ENCODE measurements at places on chromosomes 5 and 9.

DNA sequence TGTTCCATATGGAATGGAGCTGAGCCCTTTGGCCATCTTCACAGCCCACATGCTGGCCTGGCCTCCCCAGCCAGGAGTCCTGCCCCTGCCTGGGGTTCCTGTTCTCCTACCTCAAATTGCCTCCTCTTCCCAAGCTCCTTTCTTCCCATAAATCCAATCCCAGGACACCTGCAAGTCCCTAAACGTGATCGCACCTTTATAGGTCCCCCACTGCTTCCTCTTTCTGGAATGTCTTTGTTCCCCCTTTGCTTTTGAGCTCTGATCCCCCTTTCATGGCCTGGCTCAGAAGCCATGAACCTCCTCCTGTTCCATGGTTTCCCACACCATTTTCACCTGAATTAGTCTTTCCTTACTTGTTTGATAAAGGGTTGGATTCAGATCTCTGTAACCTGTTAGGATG, 68.5 kb downstream of the TRPC7 start:
- no peak for DNase-seq

- DNase-seq = no peak
Observed at GRCh38 chr9:73880101-73880500, 617.0 kb upstream of the RORB start.

DNA sequence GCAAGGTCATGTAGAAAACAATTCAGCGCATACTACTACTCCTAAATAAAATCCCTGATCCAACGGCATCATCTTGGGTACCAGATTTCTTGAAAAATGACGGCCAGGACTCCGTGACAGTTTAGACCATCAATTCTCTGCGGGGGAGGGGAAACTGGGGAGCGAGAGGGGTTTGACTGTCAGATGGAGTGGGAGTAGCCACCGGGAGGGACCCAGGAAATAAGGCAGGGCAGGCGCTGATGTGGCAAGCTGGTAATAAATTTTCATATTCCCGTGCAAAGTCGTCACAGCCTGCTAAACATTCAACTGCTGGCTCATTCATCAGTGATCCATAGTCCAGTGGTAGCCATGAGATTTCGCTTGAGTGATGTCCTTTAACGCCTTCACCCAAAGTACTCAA, 457 bp upstream of the CDH18 start:
- no peak for DNase-seq

- DNase-seq = no peak
Observed at GRCh38 chr5:54794135-54794975, 191.0 kb downstream of the ESM1 start.

DNA sequence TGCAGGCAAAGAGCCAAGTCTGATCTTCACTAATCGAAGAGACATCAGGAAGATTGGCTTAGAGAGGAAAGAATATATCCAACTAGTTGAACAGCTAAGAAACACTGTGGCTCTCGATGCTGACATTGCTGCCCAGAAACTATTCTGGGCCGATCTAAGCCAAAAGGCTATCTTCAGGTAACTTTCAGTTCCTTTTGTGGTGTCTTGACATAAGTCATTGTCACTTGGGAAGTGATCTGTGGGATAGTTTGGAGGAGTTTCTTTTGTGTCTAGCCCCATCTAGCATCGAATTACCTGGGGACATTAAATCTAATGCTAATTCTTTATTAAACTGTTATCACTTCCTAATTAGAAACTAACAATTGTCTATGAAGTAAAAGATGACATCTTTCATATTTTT, 24.0 kb downstream of the VLDLR start:
- no peak for DNase-seq

DNA sequence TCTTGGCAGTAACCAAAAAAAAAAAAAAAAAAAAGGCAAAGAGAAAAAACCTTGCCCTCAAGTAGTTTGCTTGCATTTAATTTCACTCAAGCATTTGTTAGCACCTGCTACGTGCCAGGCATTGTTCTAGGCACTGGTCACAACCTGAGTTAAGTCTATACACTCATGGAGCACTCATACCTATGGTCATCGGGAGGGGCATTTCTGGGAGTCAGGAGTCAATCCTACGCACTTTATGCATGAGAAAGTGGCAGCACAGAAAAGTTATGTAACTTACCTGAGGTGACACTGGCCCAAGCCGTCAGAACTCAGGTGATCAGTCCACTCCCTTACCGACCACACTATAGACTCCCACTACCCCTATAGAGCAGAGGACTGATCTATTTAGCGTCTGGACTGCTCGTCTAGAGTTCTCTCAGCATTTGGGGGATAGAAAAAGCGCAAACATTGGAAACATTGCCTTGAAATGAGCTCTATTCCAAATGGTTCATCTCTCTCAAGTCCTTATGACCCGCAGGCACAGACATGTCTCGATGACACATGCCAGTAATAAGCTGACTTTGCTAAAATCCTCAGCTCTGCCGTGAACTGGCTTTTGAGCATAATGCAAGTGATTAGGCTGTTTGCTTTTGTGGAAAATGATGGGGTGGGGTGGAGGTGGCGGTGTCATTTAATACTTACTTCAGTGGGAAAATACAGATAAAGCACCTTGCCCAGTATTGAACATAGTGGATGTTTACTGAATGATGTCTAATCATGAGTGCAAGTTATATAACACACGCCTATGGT, 160.2 kb downstream of the ARHGEF28 start:
- no peak for DNase-seq

DNA sequence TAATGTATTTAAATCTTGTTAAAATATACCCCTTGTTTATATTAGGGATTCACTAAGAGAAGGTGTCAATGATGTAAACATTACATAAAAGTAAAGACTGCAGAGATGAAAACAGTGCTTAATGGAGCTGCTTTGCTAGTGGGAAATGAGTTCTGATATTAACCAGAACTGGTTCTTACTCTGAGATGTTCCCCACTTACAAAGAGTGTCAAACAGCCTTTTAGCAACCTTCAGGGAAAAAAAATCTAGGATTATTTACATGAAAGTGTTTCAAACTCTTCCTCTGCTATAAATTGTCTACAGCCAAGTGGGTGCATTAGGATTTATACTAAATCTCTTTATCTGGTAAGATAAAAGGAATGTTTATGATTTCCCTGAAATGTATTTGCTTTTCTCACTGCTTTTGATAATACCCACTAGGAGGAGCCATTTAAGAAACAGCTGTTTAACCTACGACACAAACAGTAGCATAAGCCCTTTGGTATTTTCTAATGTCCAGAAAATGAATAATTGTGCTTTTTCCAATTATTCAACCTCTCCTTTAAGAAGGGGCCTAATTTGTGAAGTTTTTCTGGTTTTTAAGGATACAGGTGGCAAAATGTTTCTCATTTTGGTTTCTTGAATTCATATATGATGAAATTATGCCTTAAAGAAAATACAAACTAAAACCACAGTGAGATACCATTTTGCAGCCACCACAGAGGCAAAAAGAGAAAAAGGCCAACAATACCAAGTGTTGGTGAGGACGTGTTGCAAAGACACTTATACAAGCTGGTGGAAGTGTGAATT, 186.3 kb downstream of the TLE4 start:
- no peak for DNase-seq

GRCh38 chr5:104942735-104943134, 1380.1 kb upstream of the NUDT12 start:
- no peak for DNase-seq

- no peak for DNase-seq
Observed at GRCh38 chr5:39314591-39314990, 49.7 kb downstream of the C9 start.

DNA sequence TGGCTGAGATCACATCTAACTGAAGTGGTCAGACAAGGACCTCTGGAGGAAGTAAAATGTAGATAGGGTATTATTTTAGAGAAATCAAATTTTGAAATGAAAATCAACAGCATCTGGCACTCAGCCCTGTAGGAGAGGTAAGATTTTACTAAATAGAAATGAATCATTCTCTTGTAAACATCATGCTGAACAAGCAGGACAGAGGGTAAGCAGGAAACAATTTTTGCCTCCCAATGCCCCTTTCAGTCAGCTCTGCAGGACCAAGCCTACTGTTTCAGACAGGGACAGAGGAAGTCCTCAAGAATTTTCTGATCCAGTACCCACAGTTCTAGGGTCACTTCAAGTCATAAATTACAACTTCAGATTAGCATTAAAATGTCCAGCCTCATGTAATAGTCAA, 190.1 kb downstream of the ESM1 start:
- no peak for DNase-seq

DNA sequence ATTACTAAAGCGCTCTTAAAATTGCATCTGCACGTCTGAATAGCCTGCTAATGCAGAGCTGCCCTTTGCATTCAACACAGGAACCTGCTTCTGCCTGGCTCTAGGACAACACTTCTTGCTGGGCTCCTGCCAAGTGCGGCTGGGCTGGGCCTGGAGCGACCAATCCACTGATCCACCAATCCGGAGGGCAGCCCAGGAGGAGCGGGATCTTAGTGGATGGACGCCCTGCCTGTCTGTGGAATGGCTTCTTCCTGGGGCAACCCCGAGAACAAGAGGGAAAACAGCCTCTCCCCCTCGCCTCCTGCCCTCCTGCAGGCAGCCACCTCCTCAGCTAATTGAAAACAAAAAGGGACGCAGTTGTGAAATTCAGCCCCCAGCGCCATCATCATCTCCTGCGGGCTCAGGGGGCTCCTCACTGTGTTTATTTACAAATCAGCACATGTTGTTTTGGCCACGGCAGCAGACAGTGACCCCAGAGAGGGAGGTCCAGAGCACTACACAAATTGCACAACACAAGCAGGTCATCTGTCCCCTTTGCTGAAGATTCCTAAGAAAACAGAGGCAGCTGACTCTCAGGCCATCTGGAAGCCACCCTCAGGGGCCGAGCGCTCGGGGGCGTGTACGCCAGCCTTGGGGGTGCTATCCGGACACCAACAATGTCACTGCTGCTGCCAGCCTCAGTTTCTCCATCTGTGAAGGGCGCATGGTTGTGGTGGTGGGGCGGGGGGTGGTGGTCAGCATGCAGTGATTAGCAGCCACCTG, 57.3 kb downstream of the GADD45G start:
- DNase-seq = peak; percentile 98

DNA sequence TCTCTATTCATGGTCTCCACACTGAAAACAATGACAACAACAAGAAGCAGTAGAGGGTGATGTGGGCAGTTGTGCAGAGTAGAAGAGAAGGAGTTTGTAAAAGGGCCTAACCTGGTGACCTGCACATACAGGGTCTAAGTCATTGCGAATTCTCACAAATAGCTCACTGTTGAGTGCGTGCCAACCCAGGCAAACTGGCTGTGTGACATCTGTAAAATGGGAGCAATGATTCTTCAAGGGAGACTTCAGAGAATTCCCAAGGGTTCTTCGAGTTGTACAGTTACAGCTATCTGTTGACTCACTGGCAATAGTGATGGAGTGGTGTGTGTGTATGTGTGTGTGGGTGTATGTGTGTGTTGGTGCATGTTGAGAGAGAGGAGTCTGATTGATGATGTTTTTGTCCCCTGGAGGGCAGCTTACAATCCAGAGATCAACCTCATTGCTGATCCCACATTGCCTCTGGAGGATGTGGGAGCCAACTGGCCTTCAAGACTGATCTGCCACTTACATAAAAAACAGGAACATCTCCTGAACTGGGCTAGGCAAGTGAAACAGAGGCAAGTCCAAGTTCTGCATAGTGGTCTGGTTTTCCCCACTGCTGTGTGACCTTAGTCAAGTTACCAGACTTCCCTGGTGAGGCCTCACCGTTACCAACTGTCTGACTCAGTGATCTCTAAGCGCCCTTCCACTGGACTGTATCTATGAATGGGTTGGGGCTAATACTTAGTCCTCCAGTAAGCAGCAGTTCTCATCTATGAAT, 3.2 kb downstream of the FAT2 start:
- no peak for DNase-seq

DNA sequence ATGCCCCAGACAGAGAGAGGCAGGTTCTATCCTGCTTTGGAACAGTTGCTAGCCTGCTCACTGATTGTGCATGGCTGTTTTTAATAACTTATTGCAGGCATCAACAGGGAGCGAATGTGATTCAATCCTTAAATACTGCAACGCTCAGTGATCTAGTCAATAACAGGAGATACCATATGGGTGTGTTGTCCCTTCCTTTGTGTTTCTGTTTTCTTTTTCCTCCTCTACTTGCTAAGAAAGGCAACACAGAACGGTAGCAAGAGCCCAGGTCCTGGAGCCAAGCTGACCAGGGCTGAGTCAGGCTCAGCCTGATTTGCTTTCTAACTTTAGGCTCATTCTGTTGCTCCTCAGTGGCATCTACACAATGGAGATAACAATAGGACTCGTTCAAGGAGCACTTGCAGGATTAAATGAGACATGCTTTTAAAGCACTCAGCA, 98.6 kb upstream of the EQTN start:
- no peak for DNase-seq

DNA sequence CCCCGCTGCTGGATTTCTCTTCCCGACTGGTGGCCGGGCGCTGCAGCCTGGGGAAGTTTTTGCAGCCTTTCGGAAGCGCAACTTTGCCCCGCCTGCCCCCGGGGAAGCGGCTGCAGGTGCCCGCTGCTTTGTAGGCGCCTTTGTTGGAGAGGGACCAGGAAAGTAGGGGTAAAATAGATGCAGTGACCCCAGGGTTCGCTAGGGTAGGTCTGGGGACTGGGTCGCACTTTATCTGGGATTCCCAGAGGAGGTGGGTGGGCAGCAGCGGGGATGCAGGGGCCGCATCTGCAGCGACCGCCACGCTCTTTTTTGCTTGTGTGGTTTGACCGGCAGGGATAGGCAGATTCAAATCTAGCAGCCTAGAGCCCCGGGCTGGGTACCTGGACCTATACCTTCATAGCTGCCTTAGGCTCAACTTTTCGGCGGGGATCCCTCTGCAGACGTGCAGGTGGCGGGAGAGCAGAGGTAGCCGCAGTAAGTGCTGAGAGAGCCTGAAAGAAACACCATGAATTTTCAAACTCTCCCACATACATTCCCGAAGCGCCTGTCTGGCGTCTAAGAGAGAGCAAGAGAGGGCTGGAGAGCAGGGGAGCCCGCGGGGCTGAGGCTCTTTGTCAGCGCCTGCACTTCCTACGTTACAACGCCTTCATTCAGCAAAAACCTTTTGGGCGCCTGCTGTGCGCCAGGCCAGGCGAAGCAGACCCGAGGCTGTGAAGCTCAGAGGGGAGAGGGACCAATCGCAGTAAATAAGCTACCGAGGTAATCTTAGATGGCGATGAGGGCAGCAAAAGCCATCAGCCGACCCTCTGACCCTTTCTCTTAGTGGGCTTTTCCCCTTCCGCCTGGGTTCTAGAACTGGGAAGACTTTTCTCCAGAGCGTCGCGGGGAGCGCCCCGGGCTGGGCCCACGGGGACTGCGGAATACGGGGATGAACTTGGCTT, 642 bp downstream of the SV2C start:
- no peak for DNase-seq

- DNase-seq = no peak
Observed at GRCh38 chr9:133980864-133981588, 11.1 kb downstream of the VAV2 start.
